ENCODE measurements at places on chromosomes 4 and X.

DNA sequence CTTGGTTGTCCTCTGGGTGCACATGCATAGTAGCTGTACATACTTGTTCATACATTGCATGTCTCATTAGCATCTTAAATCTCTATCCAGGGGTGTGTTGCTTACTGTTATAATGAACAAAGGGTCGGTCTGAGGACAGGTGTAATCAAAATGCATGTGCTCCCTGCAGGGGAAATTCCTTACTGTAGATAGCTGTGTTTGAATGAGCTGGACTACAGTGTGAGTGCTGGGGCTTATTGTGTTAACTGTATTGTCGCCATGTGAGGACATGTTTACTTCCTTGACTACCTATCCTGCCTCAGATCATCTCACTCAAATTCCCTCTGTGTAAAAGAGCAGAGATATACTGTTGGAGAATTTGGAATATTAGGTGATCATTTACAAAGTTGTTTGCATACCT lies 98.7 kb downstream of the KLHL34 start:
- no peak for DNase-seq

DNA sequence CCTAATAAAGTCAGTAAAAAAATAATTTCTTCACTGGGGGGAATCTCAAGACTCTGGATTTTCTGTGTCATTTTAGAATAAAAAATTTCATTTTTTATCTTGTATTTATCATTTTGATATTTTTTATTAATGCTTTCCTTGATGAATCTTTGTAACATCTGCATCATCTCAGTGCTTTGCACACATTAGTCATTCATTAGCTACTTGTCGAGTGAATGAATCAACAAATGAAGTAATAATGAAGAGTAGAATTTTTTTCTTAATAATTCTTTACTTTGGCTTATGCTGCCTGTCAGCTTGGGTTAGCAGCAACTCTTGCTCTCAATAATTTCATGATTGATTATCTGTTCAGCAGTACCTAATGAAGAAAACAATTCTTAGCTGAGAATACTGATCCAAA lies 530.8 kb downstream of the GRXCR1 start:
- no peak for DNase-seq

DNA sequence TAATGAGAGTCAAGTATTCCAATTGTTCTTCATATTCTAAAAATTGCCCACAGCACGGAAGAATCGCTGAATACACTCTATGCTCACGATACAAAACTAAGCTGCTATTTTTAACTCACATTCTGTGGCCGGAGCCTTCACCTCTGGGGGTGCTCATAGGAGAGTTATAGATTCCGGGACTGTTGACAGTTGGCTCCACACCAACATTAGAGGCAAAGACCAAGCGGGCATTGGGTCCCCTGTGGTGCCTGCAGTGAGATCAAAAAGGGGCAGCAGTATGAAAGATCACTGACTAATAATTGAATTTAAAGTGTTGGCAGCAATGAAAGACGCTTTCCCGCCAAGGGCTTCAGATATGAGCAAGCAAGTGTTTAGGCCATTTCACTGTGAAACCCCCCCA lies 146.0 kb downstream of the TMEM144 start:
- no peak for DNase-seq

- peak; percentile 11 for DNase-seq
Observed at GRCh38 chr4:7466904-7467303, 32.2 kb upstream of the PSAPL1 start.

DNA sequence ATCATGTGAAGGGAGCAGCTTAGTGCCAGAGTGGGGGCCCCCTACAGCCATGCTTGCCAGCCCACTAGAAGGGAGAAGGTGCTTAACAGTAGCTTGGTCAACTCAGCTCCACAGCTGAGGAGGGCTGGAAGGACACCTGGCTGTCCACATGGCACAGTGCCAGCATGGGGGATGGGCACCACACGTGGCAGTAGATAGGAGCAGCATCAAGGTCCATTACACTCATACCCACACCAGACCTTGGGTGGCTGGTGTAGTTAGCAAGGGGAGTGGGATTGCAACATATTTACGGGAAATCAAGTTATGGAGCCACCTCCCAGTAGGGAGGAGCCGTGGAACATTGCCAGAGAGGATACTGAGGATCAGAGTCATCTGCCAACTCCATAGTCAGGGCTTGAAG lies 37.9 kb upstream of the SLC4A4 start:
- DNase-seq: no peak

DNA sequence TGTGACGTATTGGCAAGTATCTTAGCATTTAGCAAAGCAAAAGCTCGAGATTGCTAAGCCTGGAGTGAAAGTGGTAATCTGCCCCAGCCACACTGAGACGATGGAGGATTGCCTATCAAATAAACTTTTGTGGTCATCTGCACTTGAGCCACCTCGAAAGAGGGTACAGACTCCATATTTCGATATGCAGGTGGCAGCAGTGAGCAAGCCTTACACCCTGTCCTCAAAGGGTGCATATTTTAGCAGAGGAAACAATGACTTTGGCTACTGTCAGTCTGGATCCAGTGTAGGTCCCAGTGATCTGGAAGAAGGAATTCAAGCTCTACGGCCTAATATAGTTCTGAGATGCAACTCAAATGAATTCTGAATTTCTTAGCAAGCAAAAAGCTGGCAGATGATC lies 153.9 kb downstream of the ATG4A start:
- no peak for DNase-seq
